SK-N-SH treated with all-trans-retinoic acid at 6 μM for 48 hours (cell line): ENCODE measurements at places on chromosomes 11 and 22.

DNA sequence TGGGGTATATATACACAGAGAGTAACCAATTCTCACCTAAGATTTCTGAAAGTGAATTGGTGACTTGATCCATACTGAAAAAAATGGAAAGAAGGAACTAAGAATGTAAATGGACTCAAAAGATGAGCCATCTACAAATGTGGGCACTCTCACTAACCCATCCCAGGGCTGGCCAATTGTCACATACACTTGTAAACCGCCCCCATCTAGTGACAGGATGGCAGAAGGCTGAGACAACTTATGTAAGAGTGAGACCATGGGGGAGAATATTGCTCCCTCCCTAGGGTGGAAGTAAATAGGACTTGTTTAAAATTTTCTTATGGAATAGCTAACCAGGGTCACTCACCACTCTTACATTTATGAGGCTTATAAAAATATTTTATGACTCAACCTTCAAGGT lies 377.1 kb upstream of the ISX start:
- no peak for ATAC-seq

DNA sequence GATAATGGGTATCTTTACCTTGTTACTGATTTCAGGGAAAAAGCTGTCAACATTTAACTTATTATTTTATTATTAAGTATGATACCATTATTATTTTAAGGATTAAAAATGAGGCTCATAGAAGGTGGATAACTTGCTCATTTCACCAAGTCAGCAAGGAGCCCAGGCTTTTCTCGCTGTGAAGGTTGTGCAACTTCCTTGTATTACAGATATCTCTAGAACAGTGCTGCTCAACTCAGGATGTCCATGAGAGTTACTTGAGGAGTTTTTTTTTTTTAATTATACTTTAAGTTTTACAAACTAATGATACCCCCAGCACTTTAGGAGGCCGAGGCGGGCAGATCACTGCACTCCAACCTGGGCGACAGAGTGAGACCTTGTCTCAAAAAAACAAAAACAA lies 98.2 kb downstream of the INSC start:
- ATAC-seq, result no peak

GRCh38 chr22:38429499-38430068 lies 25.4 kb downstream of the KCNJ4 start:
- ATAC-seq, result no peak

- ATAC-seq, result no peak
Measured at GRCh38 chr11:121191818-121192217, 90.8 kb downstream of the TECTA start.

- ATAC-seq, result no peak
Measured at GRCh38 chr11:64340671-64341335, 799 bp downstream of the CCDC88B start.
